ENCODE measurements at places on chromosomes 1 and 21.

DNA sequence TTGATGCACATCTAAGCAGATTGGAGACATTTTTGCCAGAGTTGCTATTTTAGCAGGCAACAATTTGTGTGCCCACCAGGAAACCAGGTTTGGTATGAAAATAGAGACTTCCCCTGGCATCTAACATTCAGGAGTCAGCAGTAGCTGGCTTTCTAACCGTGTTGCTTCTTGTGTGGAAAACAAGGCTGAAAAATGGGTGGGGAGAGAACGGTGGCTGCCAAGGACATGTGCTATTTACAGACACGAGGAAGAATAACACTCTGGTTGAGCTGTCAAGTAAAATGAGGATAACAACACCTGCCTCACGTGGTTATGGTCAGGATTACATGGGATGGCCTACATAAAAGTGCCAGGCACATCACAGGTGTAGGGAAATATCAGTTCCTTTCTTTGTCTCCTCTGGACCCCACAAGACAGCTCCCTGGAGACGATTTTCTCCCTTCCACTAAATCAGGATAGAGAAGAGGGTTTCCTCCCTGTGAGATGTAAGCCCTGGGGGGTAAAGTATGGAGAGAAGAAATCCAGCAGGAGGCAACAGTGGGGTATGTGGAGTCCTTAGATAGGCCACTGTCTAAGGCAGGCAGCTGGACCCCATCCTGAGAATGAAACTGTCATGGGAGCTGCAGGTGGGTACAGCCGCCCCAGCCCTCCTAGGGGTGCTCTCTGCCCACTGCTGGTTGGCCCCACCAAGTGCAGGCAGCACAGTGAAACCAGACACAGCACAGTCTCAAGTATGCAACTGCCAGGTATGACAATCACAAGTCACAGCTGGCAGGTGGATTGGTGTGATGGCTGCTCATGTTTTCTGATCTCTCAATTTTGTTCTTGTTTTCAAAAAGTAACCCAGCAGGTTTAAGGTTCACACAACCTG, 80.3 kb downstream of the TENT5C start:
- no peak for DNase-seq

- DNase-seq = no peak
These were observed 55.1 kb upstream of the ADARB1 start for GRCh38 chr21:45019076-45019886.

DNA sequence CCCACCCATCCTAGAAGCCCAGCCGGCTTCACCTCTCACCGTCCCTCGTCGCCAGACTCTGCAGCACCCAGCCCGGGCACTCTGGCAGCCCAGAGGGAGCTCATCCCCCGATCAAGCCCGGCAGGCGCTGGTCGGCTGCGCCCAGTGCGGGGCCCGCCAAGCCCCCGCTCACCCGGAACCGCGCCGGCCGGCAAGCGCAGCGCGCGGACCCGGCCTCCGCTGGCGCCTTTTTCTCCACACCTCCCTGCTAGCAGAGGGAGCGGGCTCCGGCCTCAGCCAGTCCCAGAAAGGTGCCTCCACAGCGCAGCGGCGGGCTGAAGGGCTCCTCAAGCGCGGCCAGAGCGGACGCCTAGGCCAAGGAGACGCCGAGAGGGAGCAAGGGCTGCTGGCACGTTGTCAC, 2023.3 kb downstream of the NCAM2 start:
- no peak for DNase-seq

DNA sequence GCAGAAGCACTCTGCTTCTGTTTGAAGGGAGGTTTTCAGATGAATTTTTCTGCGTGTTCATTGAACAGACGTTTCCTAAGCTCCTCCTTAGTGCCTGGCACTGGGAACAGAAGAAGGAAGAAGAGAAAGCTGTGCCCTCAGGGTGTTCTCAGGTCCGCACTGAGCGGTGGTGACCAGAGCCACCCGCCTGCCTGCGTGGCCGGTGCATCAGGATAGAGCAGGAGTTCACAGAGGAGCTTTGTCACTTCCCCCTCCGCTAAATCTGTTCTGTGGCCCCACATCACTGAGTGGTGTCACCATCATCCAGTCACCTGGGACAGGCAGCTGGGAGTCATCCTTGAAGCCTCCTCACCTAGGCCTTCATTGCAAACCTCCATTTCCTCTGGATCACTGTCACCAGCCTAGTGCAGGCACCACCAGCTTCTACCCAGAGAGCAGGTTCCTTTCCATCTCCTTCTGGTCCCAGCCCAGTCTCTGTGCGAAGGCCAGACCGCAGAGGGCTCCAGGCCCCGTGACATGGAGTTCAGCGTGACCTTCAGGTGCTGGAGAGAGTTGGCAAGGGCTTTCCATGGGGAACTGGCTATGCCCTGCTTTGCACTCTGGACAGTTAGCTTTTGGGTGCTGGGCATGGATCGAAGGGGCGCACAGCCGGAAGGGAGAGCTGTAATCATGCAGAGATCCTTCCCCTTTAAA, 21.7 kb downstream of the PARK7 start:
- DNase-seq = no peak

- no peak for DNase-seq
These were observed 37.6 kb upstream of the CLIC4 start for GRCh38 chr1:24707687-24708086.

- no peak for DNase-seq
These were observed 16.5 kb upstream of the HDAC1 start for GRCh38 chr1:32275424-32275823.

DNA sequence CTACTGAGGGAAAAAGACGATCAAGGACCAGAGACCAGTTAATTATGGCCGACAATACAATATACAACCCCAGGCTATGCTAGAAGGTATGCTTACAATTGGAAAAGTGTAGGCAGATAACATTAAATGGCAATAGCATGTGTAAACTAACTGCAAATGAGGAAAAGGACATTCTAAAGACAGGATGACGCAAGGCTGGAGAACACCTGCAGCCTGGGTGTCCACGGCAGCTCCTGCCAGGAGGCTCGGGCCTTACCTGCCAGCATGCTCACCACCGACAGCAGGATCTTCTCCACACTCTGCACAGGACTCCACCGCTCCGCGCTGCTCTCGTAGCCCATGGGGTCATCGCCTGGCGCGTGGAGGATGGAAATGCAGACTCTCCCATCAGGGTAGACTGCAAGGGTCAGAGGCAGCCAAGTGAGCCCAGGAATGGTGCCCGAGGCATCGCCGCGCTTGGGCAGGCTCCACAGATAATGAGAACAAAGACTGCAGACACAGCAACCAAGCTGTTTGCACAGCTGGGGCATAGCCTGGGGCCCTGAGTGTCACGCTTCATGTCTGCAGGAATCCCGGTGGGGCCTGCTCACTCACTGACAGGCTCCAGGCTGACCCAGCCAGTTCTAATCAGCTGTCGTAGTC, 28.2 kb downstream of the UBE2G2 start:
- no peak for DNase-seq

GRCh38 chr1:20678599-20678998, 17.4 kb upstream of the DDOST start:
- DNase-seq = no peak

- DNase-seq = no peak
These were observed 122.7 kb downstream of the TGFBR3 start for GRCh38 chr1:91763252-91763651.

DNA sequence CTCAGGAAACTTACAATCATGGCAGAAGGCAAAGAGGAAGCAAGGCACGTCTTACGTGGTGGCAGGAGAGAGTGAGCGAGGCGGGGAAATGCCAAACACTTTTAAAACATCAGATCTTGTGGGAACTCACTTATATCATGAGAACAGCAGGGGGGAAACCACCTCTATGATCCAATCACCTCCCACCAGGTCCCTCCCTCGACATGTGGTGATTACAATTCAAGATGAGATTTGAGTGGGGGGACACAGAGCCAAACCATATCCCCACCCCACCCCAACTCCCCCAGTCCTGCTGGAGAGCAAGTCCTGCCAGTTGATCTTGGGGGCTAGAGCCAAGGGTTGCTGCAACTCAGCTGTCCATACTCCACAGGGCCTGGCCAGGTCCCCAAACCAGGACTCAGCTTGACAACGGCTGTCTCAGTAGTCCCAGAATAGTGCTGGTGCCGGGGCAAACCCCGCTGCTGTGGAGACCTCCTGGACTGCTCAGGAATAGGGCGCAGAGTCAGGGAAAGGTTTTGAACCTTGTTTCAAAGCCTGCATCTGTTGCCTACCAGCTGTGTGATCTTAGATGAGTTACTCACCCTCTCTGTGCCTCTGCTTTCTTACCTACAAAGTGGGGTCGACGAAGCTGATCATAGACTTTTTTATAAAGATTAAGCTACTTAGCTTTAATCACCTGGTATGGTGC, 79.5 kb downstream of the STUM start:
- no peak for DNase-seq

DNA sequence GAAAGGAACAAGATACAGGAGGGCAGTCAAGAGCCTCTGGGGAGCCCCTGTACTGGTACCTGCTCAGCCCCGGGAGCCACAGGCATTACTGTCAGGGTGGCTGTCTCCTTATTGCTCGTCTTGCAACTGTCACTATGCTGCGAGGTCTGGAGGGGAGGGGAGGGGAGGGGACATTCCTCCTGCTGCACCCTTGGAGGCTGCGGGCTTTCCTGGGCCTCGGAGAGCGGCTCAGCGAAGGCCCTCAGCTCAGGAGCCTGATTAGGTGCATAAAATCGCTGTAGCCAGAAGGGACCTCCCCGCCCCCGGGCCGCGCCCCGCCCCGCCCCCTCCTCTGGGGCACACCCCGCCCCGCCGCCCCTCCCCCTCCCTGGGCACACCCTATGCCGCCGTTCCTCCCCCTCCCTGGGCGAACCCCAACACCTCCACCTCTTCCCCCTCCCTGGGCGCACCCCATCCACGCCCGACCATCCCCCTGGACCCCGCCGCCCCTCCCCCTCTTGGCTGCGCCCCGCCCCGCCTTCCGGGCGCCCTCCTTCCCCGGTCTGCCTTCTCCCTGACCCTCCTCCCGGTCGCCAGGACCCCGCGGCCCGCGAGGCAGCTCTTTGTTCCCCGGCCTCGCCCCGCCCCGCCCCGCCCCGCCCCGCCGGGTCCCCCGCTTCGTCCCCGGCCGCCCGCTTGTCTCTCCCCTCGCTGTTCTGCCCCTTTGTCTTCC, 35.5 kb downstream of the CACHD1 start:
- DNase-seq = no peak

DNA sequence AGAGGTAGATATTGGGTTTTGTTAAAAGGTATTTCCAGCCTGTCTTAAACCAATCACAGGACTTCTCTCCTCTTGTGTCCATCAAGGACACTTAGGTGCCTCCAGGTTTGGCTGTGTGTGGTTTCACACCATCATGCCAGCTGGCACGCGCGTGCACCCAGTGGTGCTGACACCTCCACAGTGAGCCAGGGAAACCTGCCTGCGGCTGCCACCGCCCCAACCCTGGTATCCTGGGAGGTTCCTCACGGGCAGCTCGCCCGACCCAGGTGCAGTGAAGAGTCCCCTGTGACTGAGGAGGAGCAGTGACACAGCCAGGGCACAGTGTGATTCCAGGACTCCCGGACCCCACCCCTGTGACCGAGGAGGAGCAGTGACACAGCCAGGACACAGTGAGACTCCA, 13.2 kb upstream of the COL6A2 start:
- DNase-seq = no peak

GRCh38 chr1:209705033-209705598, 470 bp downstream of the HSD11B1 start:
- no peak for DNase-seq

DNA sequence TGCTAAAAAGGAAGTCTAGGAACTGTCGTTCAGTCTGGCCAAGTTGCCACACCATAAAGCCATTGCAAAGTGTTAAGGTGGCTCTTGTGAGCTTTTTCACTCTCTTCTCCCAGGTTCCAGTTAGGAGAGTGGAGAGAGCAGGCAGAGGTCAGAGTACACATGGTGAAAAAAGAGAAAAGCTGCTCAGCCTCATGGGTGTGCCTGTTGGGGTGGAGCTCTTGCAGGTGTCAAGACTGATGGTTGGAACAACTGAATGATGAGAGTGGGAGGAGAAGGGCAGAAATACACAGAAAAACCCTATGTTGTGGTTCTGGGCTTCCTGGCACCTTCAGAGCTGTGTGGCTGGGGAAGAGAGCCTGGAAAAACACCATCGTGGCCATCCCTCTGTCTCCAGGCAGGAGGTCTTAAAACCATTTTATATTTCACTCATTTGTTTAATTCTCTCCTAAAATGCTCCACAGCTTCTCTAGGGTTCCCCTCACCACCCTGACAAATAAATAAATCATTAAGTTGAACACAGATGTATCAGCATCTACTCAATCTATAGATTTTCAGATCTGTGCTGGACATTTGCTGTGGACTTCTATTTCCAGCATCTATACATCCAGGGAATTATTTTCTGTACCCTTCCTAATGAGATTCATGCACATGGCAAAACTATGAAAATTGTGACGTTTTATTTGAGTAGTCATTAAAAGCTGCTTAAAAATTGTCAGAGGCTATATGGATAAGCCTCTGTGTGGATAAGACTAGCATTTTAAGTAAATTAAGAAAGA, 17.5 kb downstream of the UBASH3A start:
- DNase-seq = no peak

- no peak for DNase-seq
These were observed 27.6 kb upstream of the KCNK1 start for GRCh38 chr1:233586301-233586700.

GRCh38 chr1:202568826-202569225, 141.4 kb downstream of the SYT2 start:
- no peak for DNase-seq

- no peak for DNase-seq
These were observed 25.0 kb upstream of the PHTF1 start for GRCh38 chr1:113784104-113784779.

DNA sequence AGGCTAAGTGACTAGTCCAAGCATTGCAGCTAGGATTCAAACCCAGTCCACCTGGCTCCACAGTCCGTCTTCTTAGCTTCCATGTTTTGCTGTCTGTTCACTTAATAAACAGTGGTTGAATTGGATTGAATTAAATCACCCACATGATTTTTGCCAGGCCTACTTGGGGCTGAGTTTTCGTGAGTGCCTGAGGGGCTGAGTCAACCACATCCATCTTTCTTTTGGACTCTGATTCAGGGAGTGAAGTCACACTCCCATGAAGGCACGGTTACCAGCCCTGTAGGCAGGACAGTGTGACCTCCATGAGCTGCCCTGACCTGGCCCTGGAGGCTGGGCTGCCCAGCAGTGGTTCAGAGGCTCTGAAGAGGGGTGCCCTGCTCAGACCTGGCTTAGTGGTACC, 123.7 kb downstream of the ACTL8 start:
- no peak for DNase-seq

DNA sequence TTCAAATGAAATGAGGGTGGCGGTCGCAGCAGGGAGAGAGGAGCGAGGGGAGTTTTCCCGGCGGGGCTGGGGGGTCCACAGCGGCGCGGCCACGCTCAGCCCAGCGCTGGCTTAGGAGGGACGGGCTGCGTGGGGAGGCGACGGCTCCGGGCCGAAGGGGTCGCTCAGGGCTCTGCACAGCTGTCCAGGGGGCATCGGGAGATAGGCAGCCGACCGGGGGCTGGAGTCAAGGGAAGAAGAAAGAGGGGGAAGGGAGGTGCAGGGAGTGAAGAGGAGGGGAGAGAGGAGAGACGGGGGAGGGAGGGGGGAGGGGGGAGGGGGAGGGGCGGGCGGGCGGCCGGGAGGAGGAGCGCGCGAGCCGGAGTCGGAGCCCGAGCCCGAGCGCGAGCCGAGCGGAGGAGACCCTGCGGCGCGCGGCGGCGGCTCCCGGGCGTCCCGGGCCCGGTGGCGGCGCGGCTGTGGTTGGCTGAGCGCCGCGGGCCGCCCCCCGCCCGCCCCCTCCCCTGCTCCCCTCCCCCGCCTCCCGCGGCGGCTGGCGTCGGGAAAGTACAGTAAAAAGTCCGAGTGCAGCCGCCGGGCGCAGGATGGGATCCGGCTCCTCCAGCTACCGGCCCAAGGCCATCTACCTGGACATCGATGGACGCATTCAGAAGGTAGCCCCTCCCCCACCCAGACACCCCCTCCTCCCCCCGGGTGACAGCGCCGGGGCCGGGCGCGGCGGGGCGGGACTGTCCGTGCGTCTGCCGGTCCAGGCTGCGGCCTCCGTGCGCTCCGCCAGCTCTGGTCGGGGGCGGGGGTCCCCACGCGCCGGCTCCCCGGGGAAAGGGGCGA, at the start of gene PDE9A:
PDE9A (plus strand) TSS at position 391 of the 831 bp plus-strand sequence; CDS start at position 585, 194 bp downstream.
- no peak for DNase-seq

All from AG09319 (cell line).